Muscle of leg (tissue), 16 donors: ENCODE measurements at places on chromosomes 6 and 20. TPM values are rescaled to one million over a fixed set of nuclear protein-coding genes. Genes with fewer than 3 reads are reported as not detected.

Gene SNX3
- 135 TPM for total RNA-seq

Gene PMEPA1
- total RNA-seq: 8.2 TPM

GRCh38 chr20:32585011-32585585 is at the start of gene NOL4L:
Gene NOL4L, minus strand, starts transcription at chr20:32585333. Its CDS starts 443 bp downstream, at chr20:32584890.
- DNase-seq: peak; percentile 69

GRCh38 chr20:60662307-60662706 is 589.8 kb upstream of the CDH4 start:
- DNase-seq: no peak
